Activated CD8-positive, alpha-beta memory T cell treated with anti-CD3 and anti-CD28 coated beads for 1 hour (primary cell): ENCODE measurements at places on chromosomes 7 and 10.

DNA sequence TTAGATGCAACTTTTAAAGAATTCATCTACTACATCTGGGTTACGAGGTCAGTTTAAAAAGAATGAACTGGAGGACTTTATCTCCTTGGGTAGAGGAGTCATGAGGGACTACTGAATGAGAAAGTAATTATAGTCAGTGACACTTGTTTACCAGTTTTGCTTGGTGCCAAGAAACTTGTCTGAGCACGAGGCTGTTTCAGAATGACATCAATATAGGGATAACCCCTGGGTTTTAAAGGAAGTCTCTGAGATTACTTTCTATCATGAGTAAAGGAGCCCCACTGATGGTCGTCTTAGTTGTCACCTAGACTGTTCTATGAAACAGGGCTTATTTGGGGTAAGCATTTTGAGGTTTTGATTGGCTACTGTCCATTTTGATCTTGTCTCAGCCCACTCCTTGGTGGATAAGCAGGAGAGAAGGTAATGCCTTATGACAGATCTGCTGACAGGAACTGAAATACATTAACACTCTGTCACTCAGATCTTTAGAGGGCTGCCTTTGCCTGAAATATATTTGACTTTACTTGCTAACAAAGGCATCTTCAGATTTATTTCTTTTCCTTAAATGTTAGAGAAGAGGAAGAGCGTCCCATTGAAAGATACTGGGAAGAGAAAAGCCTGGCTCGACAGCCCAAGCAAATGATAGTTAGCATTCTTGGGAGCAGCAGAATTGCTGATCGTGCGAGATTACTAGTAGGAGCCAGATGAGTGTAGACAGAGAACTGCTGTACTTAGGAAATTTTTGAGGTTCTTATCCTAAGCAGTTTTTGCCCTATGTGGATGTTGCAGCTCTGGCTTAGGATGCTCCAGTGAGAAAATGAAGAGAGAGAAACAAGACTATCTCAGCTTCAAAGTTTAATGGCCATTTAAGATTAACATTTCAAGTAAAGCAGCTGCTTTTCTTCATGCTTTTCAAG, 299.2 kb upstream of the LRGUK start:
- DNase-seq, result no peak

- no peak for DNase-seq
These were observed 35.9 kb downstream of the MICALL2 start for GRCh38 chr7:1423264-1423811.

DNA sequence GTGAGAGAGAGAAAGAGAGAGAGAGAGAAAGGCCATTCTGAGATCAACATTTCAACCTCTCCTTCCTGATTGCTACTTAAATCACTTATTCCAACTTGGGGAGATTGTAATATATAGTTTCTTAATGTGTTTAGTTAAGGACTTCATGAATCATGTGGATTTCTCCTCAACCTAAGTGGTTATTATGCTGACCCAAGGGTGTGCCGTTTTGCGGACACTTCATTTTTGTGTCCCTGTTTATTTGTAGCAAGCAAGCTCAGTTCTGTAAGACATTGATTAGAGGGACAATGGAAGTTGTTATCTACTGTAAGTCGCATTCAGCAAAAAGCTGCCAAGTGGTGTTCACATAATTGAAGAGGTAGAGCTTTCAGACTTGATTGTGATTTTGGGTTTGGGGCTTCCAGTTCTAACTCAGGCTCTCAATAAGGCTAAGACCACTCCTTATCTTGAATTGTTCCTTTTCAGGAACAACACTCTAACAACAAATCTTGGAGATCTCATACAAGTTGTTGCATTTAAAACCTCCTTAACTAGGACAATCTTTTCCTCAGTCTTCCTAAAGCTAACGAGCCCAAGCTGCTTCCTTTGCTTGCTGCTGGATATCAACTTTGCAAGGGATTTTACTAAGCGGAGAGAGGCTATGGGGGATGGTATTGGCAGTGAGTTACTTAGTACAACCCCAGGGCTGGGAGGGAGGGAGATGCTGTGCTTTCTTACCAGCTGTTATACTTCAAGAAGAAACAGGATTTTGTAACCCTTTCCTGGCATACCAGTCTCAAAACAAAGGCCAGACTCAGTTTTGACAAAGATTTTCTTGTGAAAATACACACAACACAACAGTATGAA, 19.8 kb upstream of the COL1A2 start:
- DNase-seq, result no peak

DNA sequence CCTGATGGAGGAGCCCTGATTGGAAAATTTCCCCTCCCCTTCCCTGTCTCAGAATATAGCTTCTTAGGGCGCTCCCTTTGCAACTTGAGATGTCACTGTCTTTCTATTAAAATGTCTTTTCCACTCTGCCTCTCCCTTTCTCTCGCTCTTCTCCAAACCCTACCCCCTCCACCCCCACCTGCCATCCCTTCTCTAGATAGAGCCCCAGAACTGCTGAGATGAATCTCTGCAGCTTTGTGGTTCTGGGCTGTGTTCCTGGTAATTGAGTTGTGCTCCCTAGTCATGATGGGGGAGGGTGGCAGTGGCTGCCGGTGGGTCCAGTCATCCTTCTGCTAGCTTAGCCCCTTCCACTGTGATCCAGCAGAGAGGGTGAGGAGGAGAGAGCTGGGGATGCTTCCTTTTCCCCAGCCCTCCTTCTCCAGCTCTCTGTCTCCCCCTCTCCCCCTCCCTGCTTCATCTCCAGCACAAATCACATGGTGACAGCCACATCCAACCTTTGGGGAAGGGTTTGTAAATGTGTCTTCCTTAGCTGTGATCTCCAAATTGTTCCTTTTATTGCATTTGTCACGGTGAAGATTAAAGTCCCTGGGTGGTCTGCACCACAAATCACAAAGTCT, 50.8 kb upstream of the BTRC start:
- DNase-seq, result no peak

DNA sequence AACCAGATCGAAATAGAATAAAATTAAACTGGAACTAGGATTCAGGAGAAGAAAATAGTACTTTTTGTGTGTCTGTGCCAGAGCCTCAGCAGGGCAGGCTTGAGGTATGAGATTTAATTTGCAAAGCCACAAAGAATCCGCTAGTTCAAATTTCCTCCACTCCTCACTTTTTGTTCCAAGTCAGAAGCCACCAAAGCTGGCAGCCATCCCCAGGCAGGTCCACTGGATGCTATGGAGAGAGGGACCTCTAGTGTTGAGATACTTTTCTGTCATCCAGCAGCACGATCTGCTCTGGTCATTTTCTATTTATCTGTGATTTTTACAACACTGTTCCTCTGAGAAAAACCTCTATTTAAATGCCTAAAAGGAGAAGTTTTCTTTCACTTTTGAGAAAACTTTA, 147.9 kb upstream of the FRMD4A start:
- DNase-seq, result no peak

GRCh38 chr10:109743574-109743973, 179.7 kb downstream of the XPNPEP1 start:
- DNase-seq, result no peak

GRCh38 chr10:11663763-11664555, 52.5 kb upstream of the USP6NL start:
- DNase-seq, result no peak

DNA sequence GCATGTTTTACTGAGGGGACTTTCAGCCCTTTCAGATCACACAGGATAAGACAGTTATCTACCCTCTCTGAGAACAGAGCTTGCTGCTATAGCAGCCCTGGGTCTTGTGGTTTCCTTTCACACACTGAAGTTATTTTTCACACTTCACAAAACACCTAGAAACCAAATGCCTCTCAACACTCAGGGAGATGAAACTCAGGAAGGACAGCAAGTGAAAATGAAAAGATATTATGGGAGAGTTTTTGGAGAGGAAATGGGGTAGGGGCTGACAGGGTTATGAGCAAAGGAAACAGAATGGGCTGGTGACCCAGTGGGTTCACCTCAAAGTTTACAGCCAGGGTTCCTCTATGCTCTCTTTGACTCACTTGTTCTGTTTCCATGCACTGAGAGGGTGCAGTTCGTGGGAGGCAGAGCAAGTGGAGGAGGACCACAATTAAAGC, 17.0 kb upstream of the GIMAP2 start:
- peak; percentile 24 for DNase-seq

GRCh38 chr7:47283497-47284131, 298.3 kb downstream of the TNS3 start:
- no peak for DNase-seq

GRCh38 chr10:6177880-6178281, 24.9 kb upstream of the PFKFB3 start:
- no peak for DNase-seq

DNA sequence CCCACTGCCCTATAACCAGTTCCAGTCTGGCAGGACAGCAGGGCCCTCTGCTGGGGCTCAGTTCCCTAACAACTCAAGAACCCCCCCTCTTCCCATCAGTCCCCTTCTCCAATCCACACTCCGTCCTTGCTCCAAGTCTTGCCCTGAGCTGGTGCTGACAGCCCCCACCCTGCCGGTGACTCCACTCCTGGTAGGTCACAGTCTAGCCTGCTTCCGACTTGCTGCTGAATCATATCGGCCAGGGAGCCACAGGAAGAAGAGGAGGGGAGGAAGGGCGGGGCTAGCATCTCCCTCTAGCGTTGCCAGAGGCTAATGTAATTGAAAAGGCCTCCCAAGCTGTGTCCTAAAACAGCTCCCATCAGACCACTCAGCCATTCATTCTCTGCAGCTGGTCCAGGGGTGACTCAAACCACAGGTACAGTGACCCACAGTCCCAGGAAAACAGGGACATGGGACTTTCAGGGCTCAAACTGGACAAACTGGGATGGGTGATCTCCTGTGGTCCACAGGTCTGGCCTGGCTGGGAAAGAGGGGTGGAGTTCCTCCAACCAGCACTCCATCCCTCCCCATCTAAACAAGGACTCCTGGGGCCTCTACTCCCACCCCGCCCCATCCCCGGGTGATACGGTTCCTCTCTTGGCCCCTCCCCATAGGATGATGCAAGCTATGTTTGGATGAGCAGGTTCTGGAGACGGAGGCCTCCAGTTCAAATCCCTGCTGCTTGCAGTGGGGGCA, 158.8 kb downstream of the SH3PXD2A start:
- peak; percentile 19 for DNase-seq

DNA sequence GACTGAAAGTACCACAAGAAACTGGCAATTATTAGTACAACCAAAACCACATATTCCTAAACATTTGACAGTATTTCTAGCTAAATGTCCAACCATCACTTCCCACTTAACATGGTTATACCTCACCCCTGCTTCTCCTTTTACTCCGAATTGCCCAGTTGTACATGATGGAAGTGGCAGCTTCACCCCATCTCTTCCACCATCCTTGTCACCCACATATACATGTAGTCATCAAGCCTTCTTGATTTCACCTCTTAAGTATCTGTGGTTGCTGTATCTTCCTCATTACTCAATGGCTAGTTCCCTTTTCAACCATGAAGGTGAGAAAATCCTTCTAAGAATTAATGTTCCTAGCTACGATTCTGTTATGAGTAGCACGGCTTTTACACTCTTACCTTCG, 388.2 kb downstream of the CALN1 start:
- no peak for DNase-seq

DNA sequence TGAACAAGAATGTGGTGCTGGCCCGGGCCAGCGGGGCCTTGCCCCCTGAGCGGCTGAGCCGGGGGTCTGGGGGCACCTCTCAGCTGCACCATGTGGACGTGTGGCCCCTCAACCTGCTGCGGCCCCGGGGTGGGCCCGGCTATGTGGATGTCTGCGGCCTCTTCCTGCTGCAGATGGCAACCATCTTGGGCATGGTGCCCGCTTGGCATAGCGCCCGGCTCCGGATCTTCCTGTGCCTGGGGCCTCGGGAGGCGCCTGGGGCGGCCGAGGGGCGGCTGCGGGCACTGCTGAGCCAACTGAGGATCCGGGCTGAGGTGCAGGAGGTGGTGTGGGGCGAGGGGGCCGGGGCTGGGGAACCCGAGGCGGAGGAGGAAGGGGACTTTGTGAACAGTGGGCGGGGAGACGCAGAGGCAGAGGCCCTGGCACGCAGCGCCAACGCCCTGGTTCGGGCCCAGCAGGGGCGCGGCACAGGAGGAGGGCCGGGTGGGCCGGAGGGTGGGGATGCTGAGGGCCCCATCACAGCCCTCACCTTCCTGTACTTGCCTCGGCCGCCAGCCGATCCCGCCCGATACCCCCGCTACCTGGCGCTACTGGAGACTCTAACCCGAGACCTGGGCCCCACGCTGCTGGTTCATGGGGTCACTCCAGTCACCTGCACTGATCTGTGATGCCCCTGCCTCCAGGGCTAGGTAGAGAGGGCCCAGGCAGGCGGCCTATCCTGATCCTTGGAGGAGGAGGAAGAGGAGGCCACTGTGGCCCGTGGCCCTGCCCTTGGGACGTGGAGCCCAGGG, 1.1 kb upstream of the TRIP6 start:
- DNase-seq, result no peak

- DNase-seq, result no peak
These were observed 3.3 kb downstream of the SLIT1 start for GRCh38 chr10:97182288-97182990.

DNA sequence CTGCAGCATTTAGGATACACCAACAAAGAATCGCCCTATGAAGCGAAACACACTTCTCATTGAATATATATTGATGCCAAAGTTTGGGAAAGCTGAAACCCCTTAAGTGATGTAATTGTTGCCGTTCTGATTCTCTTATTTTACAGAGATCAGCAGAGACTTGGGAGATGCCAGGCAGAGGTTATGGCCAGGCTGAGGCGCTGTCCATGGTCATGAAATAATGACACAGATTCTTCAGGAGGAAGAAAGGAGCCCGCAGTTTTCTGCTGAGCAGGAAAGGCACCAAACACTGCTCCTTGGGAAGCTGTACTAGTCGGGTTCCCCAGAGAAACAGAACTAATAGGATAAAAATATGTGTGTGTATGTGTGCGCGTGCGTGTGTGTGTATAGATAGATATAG, 566.0 kb downstream of the CALN1 start:
- no peak for DNase-seq

- DNase-seq, result no peak
These were observed 1.1 kb downstream of the ARHGAP12 start for GRCh38 chr10:31927565-31927883.

DNA sequence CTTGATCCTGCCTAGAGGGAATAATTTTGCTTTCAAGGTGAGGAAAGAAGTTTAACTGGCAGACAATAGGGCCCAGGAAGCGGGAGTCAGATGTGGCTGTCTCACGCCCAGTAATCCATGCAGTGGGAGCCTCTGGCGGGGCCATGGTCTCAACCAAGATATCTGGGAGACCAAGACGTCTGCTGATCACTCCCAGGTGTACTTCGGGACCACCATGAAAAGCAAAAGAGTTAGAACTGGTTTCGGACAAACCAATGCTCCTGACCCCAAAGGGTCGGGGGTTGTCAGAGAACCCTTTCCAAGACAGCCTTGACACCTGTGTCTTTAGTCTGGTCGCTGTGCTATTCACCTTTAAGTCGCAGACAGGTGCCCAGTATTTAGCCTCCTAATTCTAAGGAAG, 256.9 kb upstream of the MBL2 start:
- DNase-seq, result no peak

GRCh38 chr7:158064631-158065030, 523.0 kb downstream of the PTPRN2 start:
- no peak for DNase-seq
